ENCODE measurements at places on chromosomes 5 and 9. TPM values are rescaled to one million over a fixed set of nuclear protein-coding genes. Genes with fewer than 3 reads are reported as not detected.

DNA sequence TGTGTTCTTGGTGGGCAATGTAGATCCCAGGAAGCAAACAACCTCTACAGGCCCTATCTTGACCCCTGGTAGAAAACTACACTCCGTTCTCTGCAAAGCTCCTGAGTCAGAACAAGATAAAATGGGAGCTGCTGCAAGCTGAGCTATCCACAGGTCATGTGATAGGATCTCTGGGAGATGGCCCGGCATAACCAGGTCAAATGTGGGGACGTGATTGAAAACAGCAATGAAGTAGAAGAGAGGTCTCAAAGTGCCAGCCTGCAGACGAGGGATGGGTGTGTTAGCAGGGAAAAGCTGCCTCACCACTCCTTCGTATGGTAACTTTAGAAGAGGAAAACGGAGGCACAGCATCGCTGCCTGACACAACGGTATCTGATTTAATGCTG lies 25.0 kb downstream of the NRG2 start:
- no peak for DNase-seq
- no peak overlapping the region for H3K27ac ChIP-seq
- no peak overlapping the region for H3K4me3 ChIP-seq
- H3K36me3 ChIP-seq, result no peaks in the 10 kb centered on the region
- peaks cover 1% of the 10 kb centered on the region for H3K27me3 ChIP-seq

DNA sequence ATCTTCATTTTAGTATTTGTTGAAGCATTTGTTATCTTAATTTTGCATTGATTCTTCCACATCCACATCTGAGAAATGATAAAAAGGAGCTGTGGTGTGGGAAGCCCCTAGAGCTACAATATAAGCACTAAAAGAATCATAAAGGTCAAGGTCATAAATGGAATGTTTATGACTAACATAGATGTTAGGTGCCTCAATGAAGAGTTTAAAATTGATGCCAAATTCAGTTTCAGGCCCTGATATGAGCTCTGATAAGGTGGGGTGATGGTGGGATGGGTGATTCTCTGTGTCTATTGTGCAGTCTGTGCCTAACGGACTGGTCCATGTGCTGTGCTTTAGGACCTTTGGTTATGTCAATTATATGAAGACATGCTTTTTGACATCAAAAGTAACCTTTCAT lies 61.2 kb upstream of the CAMK4 start:
- H3K4me1 ChIP-seq, result no peaks in the 10 kb centered on the region
- H3K4me3 ChIP-seq, result no peak overlapping the region
- no peak overlapping the region for H3K27ac ChIP-seq

- H3K27me3 ChIP-seq, result no peaks in the 10 kb centered on the region
- no peak for DNase-seq
- no peaks in the 10 kb centered on the region for H3K4me1 ChIP-seq
- no peak overlapping the region for H3K4me3 ChIP-seq
- no peak overlapping the region for H3K27ac ChIP-seq
- no peaks in the 10 kb centered on the region for H3K36me3 ChIP-seq
Measured at GRCh38 chr5:39506211-39506610, 81.4 kb upstream of the DAB2 start.

CHMP5 gene
- 59.0 TPM for total RNA-seq

All from aorta (tissue), 5 donors.